Progenitor cell of endocrine pancreas (in vitro differentiated cells): ENCODE measurements at places on chromosomes 16 and 17.

DNA sequence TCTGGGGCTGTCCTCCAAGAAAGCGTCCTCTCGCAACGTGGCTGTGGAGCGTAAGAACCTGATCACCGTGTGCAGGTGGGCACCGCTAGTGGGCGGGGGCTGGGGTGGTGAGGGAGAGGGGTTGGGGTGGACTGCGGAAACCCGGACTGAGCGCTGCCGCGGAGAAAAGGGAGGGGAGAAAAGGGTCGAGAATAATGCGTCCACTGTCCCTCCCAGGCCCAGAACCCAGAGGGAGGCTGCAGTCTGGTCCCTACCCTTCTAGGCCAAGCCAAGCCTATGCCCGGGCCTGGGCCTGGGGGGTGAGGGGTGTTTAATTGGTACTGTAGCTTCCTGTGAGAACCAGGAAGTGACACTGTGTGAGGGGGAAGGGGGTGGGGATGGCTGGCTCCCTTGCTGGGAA lies 464 bp downstream of the RUNDC3A start:
- DNase-seq, result no peak

GRCh38 chr16:8818504-8819270 lies 21.0 kb downstream of the PMM2 start:
- DNase-seq, result no peak

- no peak for DNase-seq
These were observed 14.0 kb downstream of the CA5A start for GRCh38 chr16:87922250-87922871.

DNA sequence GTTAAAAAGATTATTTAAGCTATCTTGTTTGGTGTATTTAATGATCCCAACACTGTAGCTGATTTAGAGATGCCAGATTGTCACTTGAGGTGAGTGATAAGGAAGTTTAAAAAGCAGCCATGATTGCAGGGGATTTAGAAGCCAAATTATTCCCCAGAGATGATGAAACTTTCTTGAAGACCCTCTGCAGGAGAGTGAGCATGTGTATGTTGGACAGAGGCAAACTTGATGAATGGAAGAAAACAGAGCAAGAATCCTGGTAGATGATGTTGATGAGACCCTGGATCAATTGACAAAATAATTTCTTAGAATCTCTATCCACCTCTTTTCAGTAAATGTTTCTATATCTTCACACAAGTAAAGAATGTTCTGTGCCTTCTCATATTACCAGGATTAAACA lies 14.4 kb upstream of the ADAMTS18 start:
- DNase-seq, result no peak

DNA sequence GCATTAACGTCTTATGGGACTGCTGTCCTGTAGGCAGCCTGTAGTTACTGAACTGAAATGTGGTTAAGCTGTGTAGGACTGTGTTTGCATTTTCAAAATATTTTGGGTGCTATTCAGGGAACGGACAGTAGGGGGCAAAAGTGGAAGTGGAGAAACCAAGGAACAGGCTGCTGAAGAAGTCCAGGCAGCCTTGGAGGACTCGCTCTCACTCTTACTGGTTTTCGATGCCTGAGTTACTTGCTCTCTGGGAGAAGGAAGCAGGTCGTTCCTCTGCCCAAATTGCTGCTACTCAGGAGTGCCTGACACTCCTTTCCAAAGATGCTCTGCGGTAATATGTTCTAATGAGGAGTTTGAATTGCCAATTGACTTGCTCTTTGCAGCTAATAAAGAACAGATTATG lies 64.5 kb upstream of the RBFOX1 start:
- peak; percentile 51 for DNase-seq

DNA sequence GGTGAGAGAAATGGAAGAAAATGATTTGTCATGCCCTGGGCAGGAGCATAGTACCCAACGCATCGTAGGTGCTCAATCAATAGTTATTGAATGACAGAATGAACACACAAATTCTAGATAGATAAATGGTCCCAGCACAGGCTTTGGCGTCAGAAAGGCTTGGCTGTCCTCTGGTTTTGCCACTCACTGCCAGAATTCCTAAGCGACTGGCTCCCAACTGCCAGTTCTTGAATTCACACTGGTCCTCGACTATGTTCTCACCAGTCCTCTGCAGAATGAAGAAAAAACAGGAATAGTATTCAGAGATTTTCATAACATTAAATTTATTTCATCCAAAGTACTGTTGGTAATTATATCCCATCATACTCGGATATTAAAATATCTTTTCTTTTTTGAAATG lies 163.1 kb upstream of the NOL11 start:
- no peak for DNase-seq

DNA sequence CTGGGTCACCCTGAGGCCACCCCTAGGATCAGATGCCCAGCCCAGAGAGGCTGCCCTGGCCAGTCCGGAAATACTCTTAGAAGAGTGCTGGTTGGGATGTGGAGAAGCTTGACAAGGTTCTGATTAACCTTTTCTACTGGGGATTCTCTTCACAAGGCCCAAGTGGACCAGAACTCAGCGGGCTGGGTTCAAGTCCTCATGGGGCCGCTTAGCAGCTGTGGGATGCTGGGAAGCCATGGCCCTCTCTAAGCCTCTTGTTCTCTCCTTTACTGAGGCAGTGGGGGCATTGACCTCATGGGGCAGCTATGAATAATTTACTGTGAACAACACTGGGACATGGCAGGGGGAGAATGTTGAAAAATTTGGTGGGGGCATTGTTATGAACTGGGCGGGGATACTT lies 92.8 kb downstream of the CYLD start:
- no peak for DNase-seq

DNA sequence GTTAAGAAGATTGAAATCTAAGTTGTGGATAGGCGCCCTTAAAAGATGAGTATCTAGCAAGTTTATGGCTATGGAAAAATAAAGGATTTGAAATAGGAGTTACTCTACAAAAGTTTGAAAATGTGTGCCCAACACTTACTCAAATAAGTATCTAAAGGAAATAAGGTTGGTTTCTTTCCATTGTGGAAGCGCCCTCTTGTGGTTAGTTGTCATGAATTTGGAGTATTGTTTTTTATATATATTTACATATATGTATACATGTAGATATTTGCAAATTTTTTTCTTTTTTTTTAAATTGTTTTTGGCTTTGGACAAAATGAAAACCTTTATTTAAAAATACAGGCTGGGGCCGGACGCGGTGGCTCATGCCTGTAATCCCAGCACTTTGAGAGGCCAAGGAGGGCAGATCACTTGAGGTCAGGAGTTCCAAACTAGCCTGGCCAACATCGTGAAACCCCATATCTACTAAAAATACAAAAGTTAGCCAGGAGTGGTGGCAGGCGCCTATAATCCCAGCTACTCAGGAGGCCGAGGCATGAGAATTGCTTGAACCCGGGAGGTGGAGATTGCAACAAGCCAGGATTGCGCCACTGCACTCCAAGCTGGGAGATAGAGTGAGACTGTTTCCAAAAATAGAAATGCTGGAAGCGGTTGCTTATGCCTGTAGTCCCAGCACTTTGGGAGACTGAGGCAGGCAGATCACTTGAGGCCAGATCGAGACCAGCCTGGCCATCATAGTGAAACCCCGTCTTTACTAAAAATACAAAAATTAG lies 24.0 kb upstream of the VPS4A start:
- no peak for DNase-seq

DNA sequence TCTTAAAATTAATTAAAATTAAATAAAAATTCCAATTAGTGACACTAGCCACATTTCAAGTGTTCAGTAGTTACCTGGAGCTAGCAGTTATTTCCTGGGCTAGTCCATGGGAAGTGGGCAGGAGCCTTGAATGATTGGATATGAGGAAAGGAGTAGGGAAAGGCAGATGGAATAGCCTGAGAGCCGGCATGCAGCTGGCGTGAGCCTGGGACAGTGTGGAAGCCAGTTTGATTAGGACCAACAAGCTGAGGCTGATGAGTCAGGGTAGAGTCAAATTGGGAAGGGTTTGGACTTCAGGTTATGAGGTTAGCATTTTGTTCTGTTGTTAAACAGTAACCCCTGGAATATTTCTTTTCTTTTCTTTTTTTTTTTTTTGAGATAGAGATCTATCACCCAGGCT lies 15.3 kb upstream of the GNA13 start:
- DNase-seq, result no peak

DNA sequence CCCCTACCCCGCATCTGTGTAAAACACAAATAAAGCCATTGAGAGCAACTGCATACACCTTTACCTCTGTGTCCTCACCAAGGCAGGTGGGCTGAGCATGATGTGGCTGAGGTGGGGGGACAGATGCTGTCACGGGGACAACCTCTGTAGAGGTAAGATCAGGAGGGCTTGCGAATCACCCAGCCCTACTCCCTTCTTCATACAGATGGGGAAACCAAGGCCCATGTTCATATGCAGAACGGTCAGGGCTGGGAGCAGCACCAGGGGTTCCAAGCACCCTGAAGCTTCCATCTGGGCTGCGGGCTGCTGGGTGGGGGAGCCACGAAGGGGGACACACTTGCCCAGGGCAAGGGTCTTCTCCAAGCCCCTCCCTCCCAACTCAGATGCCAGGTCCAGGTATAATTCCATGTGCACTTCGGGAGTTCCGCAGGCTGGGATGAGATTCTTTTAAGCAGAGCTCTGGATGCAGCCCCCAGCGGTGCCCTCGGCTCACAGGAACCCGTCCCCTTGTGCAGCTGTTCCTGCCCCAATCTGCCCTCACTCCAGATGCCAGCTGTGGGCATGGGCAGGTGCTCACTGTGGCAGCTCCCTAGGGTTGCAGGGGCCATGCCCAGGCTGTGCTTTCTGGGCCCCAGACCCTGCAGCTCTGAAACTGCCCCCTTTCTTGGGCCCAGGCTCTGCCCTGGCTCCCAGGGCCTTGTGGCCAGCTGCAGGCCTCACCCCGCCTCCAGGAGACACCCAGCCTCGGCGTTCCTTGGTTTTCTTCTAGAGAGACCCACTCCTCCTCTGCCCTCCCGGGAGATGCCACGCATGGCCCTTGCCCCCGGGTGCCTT lies 9.6 kb downstream of the CTRB1 start:
- DNase-seq, result no peak

DNA sequence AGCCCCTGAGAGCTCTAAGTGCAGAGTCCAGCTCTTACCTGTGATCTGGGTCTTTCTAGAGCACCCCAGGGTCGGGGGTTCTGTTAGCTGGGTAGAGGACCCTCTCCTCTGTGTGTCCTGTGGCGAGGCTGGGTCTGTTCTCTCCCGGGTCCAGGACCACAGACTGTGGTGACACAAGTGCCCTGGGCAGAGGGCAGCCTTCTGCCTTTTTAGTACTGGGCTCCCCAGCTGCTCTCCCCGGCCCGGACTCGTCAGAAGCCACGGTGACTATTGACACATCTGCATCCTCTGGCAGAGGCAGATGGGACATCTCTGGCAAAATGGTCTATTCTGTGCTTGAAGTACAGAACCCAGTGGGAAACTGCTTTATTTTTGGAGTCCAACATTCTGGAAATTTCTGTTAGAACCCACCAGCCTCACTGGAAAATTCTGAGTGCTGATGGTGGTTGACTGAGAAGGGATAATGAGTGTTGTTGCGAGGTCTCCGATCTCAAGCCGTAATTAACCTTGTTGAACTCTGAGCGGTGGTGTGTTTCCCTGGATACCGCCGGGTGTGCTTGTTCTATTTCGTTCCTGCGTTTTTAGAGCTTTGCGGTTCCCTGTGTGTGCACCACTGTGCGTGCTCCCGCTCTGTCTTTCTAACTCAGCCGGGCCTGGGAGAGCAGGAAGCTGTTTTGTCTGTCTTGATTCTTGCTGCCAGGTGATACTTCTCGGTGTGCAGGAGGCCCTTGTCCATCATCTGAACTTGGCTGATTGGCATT lies 26.0 kb upstream of the NUDT16L1 start:
- DNase-seq, result no peak

DNA sequence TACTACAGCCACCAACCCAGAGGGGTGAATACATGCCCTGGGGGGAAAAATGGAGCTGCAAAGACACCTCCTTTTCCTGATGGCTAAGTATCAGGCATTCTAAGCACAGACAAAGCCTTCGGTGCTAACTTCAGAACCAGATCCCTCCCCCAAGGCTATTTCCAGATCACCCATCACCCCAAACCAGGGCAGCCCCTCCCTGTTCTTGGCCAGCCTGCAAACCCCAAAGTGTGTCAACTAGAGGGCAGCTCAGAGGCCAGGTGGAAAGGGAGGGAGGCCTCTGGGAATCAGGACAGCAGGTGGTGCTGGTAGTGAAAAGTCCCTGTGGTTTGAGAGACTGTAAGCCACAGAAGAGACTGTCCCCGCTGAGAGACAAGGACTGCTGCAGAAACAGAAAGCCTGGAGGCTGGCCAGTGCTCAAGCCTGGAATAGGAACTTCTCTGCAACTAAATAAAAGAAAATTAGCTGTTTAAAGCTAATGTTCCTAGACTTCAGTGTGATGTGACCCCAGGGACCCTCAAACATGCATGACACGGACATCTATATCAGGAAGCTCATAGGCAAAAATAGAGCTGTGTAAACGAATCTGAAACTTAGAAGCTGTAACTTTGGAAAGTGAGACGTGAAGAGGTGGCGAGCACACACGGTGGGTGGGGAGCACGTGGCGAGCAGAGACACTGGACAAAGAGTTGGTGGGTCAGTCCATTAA lies 9.1 kb downstream of the TUBG1 start:
- DNase-seq, result peak; percentile 10

GRCh38 chr17:16927641-16928321 lies 44.1 kb downstream of the TNFRSF13B start:
- no peak for DNase-seq

GRCh38 chr16:73713778-73714495 lies 582.7 kb upstream of the PSMD7 start:
- no peak for DNase-seq

DNA sequence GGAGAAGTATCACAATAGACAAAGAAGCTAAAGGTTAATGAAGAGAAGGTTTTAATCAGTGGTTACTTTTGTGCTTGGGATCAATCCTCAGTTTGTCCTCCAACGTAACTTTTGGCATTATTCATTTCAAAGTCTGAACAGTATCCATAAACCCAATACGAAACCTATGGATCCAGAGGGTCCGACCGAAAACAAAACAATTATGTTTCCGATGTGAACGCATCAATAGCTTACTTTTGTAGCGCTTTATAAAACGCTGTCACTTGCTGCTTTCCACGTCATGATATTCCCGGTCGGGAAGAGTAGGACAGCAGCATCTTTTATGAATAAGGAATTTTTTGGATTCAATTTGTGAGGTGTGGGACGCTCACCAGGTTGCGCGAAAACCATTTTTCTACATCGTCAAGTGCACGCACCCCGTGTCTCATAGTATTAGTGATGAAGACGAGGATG lies 383.8 kb downstream of the ZFHX3 start:
- no peak for DNase-seq

DNA sequence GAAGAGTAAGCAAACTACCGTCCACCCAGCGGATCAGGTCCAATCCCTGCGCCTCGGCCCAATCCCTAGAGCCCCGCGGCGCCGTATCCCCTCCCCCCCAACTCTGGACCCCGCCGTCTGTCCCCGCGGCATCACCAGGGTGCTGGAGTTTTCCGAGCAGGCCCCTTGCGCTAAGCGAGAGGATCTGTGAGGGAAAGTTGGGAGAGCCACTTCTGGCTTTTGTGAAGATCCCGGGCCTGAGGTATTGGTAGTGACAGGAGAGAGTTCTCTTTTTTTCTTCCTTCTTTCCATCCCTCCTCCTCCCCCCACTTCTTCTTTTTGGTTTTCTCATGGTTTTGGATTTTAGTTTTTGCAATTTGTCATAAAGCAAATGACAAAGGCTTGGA lies 3.5 kb upstream of the DLX4 start:
- DNase-seq, result no peak

- no peak for DNase-seq
These were observed 379.7 kb upstream of the PMFBP1 start for GRCh38 chr16:72551649-72552048.
